Activated naive CD4-positive, alpha-beta T cell treated with Interleukin-2 at 50 U/mL for 16 hours (primary cell): ENCODE measurements at places on chromosomes 1 and 21.

DNA sequence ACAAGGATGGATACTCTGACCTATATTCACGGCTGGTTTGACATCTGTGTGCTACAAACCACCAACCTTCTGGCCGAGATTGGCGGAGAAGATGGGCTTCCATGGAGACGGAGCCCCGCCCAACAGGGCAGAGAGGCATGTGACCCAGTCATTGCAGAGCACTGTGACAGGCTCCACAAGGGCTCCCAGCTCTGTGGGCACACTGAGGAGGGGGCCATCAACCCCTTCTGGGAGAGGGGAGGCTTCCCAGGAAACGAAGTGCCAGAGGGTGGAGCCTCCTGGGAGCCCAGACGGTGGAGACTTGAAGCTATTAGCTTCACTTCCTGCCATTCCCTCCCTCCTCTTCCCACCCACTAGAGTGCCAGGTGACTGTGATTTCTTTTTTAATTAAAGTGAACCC lies 71.6 kb upstream of the IFFO2 start:
- no peak for DNase-seq

DNA sequence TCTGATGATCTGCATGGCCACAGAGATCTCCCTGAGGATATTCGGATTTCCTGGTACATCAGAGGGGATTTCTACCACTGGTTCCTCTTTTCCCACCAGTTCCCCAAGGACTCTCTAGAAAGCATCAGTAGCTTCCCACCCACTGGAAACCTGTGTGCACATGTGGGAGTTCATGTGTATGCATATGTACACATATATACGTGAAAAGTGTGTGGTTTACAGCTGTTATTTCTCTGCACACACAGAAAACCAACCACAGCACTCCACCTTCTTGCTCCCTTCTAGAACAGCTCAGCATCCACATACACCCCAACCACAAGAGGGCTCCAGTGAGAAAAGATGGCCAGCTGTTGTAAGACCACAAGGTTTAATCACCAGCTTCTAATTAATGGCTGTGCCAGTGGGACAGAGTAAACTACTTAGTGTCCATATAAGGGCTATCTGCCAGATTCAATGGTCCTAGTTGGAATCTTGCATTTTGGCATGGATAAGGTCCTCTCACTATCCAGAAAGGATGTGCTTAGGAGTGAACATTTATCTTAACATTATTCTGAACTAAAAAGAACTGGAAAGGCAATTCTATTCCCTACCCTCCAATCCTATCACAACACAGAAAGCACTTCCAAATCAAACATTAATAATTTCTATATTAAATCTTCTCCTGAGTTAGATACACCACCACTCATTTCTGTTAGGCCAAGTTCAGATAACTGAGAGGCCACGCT lies 24.1 kb downstream of the GPR3 start:
- peak; percentile 55 for DNase-seq

GRCh38 chr1:236869911-236870310 lies 74.8 kb downstream of the MTR start:
- DNase-seq, result no peak

- DNase-seq, result no peak
Observed at GRCh38 chr1:69569576-69570328, 2.0 kb downstream of the LRRC7 start.

- DNase-seq, result no peak
Observed at GRCh38 chr1:21567241-21568005, 58.2 kb downstream of the ALPL start.

- DNase-seq, result no peak
Observed at GRCh38 chr1:226663327-226663704, 75.8 kb downstream of the ITPKB start.

GRCh38 chr1:236502579-236502971 lies 21.2 kb upstream of the LGALS8 start:
- no peak for DNase-seq

- DNase-seq, result no peak
Observed at GRCh38 chr1:15755646-15756040, 3.0 kb upstream of the FBLIM1 start.

- no peak for DNase-seq
Observed at GRCh38 chr1:233114860-233115259, 164.4 kb downstream of the NTPCR start.

GRCh38 chr1:34758751-34759150 lies 789 bp upstream of the GJB4 start:
- no peak for DNase-seq

DNA sequence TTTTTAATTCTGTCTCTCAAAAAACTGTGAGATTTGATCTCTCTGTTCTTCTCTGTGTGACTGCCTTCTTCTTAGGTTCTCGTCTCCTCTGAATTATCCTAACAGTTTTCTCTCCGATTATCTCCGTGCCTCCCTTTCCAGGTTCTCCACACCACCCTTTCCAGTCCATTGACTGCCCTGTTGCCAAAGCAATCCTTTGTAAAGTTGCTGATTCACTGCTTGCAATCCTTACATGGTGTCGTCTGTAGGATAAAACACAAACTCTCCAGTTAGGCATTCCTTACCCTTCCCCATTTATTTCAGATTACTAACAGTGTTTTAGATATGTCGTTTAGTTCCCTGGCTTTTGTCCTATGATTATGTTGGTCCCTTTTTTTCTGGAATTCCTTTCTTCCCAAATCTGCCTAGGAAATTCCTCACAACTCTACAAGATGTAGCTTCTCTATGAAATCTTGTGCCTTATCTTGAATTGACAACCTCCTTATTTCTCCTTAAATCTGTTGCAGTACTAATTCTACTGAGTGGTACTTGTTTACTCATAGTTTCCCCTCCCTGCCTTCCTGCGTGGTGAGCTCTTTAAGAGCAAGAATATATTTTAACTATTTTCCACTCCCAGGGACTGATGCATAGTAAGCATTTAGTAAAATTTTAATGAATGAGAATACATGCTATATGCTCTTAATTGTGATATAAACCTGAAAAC lies 22.3 kb downstream of the RCOR3 start:
- no peak for DNase-seq

DNA sequence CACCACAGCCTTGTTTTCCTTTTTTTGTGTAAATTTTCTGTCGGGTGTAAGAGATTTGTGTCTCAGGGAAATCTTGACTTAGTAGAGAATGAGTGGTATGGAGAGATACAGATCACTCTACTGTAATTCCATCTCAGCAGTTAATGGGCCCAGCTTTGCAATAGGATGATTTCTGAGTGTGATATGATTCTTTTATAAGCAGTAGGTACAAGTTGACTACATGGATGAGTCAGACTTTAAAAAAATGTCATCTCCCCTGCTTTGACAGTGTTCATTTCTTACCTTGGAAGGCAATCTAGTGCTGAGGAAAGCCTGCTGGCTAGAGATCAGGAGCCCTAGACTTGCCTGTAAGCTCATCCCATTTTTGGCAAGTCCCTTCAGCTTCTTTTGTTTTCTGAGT lies 261.9 kb downstream of the RYR2 start:
- DNase-seq, result no peak

DNA sequence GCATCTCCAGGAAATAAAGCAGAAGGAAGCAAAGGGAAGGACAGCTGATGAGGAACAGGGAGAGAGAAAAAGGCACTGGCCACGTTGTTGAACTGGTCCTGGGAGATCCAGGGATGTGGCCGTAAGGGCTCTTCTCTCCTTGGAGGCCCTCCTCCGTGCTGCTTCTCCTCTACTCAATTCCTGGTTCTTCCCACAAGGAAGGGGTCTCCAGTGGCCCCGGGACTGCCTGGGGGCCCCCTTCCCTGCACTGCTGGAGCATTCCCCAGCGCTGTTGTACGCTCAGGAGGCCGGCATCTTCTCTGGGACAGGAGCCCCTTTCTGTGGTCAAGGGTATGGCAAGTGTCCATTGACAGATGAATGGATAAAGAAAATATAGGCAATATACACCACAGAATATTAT lies 88.5 kb upstream of the TLR5 start:
- DNase-seq, result no peak

- no peak for DNase-seq
Observed at GRCh38 chr21:34936371-34936789, 112.7 kb downstream of the RUNX1 start.

DNA sequence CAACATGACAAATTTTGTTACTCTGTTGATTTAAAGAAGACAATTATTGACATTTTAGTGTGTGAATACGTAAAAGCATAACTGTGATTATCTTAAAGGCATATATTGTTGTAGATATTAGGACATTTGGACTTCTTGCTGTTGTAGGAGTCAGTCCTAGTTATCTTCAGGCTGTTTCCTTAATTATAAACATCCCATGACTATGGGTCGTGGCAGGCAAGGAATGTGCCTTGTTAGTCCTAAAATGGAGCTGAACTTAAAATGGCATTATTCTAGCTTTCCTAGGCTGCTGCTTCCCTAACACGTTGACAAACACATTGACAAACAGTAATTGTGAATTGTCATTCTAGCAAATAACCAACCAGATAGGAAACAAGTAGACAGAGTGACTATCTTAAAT lies 4.4 kb upstream of the MPZL1 start:
- no peak for DNase-seq

- no peak for DNase-seq
Observed at GRCh38 chr1:202654079-202654478, 56.2 kb downstream of the SYT2 start.

GRCh38 chr1:36836196-36836883 lies 198.0 kb downstream of the GRIK3 start:
- no peak for DNase-seq

GRCh38 chr1:115052454-115053083 lies 22.9 kb downstream of the TSHB start:
- peak; percentile 63 for DNase-seq

GRCh38 chr1:221336126-221336525 lies 405.8 kb downstream of the DUSP10 start:
- DNase-seq, result no peak

DNA sequence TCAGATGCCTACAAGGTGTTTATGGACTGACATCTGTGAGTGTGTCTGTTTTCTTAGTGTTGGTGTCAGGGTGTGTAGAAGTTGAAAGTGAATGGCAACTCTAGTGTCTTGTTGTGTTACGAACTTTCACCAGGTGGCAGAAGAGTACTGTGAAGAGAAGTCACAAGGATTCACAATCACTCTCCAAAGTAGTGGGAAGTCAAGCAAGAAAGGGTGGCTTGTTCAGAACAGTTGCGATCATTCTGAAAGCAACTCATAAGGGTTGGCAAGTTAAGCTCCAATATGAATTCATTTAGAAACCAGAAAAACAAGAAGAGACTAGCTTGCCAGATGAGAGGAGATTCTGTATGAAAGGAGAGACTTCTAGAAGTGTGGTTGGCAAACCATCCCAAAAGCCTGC lies 86.1 kb downstream of the FASLG start:
- peak; percentile 24 for DNase-seq

DNA sequence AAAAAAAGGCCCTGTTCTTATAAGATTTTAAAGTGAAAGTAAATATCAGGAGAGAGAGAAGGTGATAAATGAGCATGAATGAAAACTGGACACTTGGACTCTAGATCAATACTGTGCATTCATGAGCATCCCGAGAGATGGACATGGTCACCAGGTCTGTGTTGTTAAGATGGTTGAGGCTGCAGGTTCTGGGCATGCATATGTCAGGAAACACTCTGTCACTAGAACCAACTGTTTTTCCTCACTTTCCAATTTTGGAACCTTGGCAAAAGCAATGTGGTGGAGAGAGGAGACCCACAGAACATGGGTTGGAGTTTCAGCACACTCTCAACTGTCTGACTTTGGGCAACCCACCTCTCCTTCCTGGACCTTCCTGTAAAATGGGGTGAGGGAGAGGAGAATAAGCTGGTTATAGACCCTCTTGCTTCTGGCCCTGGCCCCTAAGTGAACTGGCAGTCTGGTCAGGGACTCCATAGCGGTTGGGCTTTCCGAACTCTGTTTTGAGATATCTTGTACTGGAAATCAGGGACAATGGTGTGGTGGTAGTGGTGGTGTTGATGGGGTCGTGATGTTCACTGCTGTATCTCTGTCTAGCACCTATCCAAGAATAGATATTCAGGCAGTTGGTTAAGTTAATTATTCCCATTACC lies 4.2 kb downstream of the MAN1C1 start:
- no peak for DNase-seq

- DNase-seq, result no peak
Observed at GRCh38 chr1:175508320-175509110, 234.9 kb downstream of the TNR start.

DNA sequence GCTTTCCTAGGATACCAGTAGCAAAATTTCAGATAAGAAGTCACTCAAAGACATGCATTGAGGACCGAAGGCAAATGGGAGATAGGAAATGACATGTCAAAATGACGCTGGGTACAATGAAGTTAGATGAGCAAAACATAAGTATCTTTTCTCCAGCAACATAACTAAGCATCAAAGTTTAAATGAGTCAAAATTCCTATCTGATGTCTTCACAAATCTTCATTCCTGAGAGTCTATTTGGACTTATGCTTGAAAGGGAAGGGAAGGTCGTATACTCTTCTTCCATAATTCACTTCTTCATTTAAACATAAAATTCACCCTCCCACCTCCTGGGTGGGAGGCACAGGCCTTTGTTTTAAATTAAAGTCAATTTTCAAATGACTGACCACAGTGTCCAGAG lies 4.1 kb upstream of the TMEM81 start:
- DNase-seq, result no peak

GRCh38 chr1:173802961-173803360 lies 21.5 kb upstream of the DARS2 start:
- no peak for DNase-seq

GRCh38 chr1:29156543-29157268 lies 25.0 kb downstream of the SRSF4 start:
- DNase-seq, result no peak

DNA sequence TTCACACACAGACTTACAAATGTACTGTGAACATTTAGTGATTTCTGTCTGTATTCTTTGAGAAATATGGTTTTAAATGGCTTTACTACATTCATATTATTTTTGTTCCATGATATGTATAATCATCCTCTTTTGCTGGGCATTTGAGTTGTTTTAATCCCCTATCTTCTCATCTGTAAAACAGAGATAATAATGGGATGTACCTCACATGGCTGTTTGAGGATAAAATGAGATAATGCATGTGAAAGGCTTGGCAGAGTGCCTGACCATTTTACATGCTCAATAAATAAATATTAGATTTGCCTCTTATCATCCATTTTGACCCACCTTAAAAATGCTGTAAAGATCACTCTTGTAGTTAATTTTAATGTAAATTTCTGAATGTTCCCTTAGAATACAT lies 197.2 kb downstream of the C1orf94 start:
- DNase-seq, result no peak

DNA sequence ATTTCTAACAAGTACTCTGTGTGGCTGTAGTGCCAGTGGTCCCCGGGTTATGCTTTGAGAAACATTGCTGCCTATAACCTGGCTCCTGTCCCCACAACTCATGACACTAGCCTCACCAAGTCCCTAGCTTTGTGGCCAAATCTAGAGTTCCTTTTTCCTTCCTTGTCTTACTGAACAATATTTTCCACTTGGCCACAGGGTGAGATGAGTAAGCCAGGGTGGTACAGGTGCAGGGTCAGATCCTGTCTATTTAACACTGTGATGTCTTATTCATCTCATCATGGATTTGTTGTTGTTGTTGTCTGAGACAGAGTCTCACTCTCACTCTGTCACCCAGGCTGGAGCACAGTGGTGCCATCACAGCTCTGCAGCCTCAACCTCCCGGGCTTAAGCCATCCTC lies 18.6 kb downstream of the ARMH1 start:
- no peak for DNase-seq
